ENCODE measurements at places on chromosomes 2 and 18.

DNA sequence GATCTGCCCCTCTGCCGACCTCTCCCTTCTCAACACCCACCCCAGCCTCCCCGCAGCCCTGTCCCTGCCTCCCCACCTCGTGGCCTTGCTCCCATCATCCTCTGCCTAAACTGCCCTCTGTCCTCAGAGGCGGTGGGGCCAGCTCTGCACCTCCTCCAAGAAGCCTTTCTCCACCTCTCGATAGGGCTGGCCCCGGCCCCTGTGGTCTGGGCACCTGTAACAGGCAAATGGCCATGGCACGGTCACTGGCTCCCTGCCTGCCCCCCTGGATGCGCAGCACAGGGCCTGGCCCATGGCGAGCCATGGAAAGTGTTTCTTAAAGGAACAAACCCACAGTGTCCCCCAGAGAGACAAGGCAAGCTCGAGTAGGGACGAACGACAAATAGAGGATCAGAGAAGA is 42.0 kb downstream of the MYO7B start:
- DNase-seq = no peak

DNA sequence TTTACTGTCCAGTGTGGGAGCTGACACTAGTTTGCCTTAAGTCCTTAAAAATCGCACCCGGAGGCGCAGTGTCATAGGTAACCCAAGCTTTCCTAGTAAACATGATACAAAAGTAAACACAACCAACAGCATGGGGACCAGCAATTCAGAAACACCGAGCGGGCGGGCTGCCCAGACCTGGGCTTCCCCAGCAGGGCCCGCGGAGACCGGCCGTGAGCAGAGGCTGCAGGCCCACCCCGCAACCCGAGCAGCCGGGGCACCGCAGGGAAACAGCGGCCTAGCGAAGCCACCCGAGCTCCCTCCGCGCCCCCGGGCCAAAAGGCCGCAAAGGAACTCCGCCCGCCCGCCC is 296 bp downstream of the TTC21B start:
- no peak for DNase-seq

DNA sequence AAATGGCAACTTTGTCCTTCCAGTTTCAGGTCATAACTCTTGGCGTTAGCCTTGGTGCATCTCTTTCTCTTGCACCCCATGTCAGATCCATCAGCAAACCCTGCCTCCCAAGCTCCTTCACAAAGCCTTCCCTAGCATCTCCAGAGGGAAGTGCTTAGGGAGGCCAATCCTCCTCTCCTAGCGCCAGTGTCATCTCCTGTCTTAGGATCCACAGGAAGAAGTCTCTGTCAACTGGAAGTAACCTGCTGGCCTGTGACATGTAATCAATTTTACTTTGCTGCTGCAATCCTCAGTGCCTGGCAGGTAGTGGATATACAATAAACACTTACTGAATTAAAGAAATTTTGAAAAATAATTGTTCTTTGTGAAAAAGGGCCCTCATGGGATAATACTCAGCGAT is 7.9 kb upstream of the DNPEP start:
- no peak for DNase-seq

DNA sequence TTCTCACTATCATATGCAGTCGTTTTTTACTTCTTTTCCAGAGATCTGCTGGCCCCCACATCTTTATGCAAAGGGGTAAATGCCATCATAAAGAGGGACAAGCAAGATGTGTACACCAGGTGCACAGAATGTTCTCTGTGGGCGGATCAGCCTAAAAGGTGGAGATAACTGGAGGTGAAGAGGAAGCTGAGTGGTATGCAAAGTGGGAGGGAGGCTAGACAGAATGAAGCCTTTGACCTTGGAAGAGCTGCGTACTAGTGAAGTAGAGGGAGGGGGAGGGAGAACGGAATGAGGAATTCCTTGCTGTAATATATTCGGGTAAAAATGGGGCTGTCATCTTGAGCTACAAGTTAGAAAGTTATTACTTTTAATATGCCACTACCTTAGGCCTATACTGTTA is 287.5 kb upstream of the VRK2 start:
- DNase-seq = no peak

DNA sequence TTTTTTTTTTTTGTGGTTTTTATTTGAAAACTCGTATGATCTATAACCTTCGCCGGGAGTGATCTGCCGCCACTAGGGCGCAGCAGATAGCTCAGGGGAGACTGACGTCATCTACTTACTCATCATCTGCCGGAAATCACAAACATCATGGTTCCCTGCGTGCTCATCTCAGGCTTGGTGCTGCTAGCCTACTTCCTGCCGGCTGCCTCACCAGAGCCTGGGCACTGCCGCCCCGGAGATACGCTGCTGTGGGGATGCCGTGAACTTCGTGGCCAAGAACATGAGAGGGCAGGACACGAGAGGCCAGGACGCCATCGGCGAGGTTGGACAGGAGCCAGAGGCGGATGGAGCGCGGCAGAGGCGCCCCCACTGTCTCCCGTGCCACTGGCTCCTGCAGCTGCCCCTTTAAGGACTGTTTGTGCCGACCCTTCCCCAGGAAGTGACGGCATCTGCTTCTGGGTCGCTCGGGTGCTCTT is 68.8 kb downstream of the DOK6 start:
- peak; percentile 6 for DNase-seq

DNA sequence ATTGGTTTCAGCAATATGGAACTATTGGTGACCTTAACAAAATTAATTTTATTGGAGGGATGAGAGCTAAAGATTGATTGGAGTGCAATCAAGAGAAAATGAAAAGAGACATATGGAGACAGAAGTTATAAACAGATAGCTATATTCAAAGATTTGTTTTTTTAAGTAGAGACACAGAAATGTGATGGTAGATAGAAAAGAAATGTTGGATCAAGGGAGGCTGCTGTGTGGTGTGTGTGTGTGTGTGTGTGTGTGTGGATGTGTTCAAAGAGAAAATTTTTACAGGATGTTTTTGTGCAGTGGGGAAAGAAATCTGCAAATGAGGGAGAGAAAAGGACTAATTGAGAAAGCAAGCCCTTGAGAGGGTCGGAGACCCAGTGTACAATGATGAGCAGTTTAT is 249.5 kb upstream of the SPHKAP start:
- no peak for DNase-seq

GRCh38 chr2:218344090-218344754 is 12.4 kb upstream of the CATIP start:
- DNase-seq = no peak

DNA sequence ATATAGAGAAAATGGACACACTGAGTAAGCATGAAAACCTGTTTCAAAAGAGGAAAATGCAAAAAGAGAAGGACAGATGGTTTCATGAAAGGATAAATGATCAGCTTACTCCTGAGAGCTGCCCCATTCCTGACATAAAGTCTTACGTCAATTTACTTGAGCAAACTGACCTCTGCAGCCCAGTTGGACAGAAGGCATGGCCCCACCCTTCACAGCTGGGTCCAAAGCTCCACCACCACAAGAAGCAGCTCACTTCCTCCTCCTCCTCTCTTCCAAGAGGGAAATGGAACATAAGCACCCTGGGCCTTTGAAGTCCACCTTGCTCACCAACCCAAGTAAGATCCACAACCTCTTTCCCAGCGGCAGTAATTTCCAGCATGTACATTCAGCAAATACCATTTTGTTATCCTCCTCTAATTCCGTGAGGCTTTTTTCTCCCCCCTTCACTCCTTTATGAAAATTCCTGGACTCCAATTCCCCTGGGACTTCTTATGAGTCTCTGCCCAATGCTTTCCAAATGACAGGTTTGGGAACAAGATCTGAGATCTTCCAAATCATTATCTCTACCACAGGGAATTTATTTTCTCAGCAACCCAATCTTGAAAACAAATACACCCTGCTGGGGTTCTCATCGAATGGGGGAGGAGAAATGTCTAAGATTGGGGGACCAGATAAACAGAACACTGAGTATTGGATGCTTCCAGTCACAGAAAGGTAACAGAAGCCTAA is 10.1 kb downstream of the COL4A4 start:
- DNase-seq = no peak

DNA sequence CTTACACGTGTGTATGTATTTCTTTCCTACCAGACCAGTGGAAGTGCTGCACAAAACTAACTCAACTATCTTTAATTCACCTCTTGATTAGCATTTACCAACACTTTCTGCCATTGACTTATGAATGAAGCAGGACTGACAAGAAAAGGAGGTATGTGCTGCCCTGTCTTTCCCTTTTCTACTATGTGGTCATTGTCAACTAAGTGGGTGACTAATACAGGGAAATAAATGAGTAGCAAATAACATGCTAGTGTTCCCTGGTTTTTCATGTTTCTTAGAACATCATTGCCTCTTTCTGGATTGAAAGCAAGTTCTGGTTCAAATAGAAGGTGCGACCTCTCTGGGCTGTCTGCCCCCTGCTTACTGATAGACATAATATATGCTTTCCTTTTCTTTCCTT is 58.0 kb downstream of the LINC00305 start:
- no peak for DNase-seq

- DNase-seq = no peak
These were observed 602 bp upstream of the ADAM17 start for GRCh38 chr2:9556121-9556743.

GRCh38 chr2:99864561-99865553 is 277.5 kb downstream of the AFF3 start:
- DNase-seq = no peak

DNA sequence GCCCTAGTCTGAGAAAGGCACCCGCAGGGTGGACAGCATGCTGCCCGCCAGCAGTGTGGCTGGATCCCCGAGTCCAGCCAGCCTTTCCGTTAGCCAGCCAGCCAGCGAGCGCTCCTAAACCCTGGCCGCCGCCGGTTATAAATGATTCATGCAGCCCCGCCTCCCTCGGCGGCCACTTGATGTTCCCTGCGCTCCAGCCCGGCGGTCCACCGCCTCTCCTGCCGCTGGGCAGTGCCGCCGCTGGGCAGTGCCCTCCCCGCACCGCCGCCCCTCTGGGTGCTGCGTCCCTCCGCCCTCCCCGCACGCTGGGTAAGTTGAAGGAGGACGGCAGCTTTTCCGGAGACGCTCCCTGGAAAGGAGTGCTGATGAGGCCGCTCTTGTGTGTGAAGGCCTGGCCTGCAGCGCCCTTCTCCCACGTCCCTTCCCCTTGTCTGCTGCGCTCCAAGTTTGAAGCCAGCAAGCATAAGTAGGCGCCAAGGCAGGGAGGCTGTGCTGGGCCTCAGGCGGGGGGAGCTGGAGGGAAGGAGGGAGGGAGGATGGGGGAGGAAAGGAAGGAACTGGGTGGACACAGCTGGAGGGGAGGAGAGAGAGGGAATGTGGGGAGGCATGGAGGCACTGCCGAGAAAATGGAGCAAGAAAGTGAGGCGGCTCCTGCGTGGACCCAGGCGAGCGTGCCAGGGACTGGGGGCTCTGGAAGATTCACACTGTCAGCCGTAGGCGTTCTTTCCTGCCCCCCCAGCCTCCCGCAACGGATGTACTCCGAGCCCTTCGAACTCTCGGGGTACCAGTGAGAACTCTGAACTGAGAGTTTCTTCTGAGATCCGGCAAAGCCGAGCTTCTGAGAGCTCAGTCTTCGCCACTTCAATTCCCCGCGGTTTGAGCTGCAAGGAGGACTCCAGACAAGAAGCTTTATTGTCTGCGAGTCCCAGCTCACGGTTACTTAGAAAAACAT is 131.9 kb downstream of the GLI2 start:
- no peak for DNase-seq

GRCh38 chr2:117948615-117949014 is 65.3 kb downstream of the CCDC93 start:
- no peak for DNase-seq

DNA sequence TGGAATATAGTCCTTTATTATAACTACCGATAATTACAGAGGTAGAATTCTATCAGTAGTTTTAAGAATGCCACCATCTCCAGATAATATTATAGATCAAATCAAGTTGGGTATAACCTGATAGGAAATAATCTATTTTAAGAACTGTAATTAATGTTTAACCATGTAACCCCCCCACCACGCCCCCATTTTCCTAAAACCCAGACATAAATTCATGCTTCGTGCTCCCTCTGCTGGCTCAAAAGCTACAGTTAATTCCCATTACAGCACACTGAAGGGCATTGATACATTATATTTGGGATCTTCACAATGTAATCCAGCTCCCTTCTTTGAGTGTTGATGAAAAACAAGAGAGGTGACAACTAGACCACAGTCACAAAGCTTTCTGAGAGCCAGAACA is 228.0 kb upstream of the SMAD7 start:
- DNase-seq = no peak

- no peak for DNase-seq
These were observed 174.6 kb downstream of the ZNF385B start for GRCh38 chr2:179686718-179687342.

DNA sequence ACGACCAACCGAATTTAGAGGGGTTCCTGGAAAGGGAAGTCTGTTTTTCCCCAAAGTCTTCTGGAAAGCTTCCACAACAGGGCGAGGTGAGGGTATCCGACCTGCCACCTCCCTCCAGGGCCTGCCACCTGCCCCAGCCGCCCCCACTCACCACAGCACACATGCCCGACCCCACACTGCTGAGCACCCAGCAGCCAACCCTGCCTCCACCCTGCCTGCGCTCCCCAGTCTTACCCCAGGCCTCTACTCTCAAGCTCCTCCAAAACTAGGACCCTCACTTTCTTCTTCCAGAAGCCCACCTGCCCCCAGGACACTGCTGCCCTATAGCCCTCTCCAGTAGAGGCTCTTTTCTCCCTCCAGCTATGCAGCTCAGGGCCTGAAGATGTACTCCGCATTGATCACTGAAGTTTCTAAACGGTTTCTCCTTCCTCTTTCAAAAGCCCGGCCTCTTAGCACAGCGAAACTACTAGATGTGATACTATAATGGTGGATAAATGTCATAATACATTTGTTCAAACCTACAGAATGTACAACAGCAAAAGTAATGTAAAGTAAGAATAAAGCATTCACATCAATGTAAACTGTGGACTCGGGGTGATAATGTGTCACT is 128.8 kb upstream of the SLC1A4 start:
- no peak for DNase-seq

DNA sequence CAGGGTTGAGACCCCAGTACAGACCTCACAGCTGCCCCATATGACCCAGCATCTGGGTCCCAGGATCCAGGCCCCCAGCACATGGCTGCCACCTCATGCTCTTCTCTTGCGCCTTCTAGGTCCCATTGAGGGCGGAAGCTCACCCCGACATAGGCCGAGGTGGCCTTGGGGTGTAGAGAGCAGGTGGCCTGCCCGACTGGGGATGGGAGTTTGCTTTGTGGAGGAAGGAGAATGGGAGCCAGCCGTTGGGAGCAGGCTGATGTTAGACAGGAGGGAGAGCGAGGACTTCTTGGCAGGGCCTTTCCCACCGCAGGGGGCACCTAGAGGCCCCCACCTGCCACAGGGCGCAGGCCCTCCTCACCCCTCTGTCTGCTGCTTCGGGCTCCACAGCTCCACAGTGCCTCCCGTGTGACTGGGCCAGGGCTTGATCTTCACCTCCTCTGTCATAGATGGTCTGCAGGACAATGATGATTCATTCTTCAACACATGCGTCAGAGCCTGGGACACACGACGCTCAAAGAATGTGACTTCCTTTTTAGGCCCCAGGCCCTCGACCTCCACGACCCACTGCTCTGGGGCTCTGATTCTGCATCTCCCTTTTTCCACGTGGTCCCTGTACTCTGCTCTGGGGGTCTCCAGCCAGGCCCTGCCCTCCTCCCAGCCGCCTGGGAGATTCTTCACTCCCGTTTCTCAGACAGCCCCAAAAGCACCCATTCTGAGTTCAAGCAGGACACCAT is 86.6 kb upstream of the ODC1 start:
- DNase-seq = no peak
